WTC11 (cell line): ENCODE measurements at places on chromosomes 16 and 17. TPM values are rescaled to one million over a fixed set of nuclear protein-coding genes. Genes with fewer than 3 reads are reported as not detected.

MMP28 gene
- 0.22 TPM in 1 of 3 replicates, not detected in the others for total RNA-seq

KRTAP4-3 gene
- not detected in 3 replicates for total RNA-seq

DNA sequence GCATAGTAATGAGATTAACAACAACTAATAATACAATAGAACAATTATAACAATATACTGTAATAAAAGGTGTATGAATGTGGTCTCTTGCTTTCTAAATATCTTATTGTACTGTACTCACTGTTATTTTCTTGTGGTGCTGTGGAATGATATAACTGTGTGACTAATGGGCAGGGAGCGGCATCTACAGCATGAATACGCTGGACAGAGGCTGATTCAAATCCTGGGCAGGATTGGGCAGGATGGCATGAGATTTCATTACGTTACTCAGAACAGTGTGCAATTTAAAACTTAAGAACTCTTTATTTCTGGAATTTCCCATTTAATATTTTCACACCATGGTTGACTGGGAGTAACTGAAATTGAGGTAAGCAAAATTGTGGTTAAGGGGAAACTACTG lies 1239.8 kb upstream of the GOT2 start:
- peaks cover 8% of the 10 kb centered on the region for H3K4me1 ChIP-seq
- no peak for DNase-seq
- no peaks in the 10 kb centered on the region for H3K27me3 ChIP-seq
- H3K4me3 ChIP-seq = no peak overlapping the region
- H3K36me3 ChIP-seq = peaks cover 17% of the 10 kb centered on the region

- H3K27me3 ChIP-seq = no peaks in the 10 kb centered on the region
- H3K36me3 ChIP-seq = peaks cover 68% of the 10 kb centered on the region
- H3K27ac ChIP-seq = no peak overlapping the region
- no peaks in the 10 kb centered on the region for H3K4me1 ChIP-seq
- no peak for DNase-seq
These were observed 15.3 kb upstream of the TXNDC11 start for GRCh38 chr16:11757671-11758545.
